ENCODE measurements at places on chromosomes 5 and 9.

DNA sequence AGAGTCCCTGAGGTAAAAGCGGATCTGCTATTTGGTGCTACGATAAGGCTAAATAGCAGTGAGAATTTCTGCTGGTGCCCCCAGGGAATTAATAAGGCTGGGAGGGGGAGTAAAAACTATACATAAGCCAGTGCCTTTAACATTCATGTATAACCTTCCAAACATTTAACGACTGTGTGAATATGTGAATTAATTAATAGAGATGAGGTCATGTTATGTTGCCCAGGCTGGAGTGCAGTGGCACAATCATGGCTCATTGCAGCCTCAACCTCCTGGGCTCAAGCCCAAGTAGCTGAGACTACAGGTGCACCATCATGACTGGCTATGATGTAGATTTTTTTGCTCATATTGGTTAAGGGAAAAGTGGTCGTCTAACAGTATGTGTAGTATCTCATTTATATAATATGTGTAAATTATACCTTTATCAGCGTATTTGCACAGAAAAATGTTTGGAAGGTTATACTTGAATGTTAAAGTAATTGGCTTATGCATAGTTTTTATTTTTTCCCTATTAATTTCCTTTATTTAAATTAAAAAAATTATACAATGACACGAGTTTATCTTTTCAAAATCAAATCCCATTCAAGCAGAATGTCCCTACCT is 64.6 kb downstream of the EHMT1 start:
- no peaks in the 10 kb centered on the region for H3K27me3 ChIP-seq
- peaks cover 30% of the 10 kb centered on the region for H3K4me1 ChIP-seq
- no peak overlapping the region for H3K4me3 ChIP-seq
- H3K36me3 ChIP-seq = peaks cover 9% of the 10 kb centered on the region
- H3K27ac ChIP-seq = no peak overlapping the region

GRCh38 chr9:138052635-138053320 is 175.2 kb downstream of the CACNA1B start:
- DNase-seq = no peak
- no peaks in the 10 kb centered on the region for H3K4me1 ChIP-seq
- H3K4me3 ChIP-seq = no peak overlapping the region
- no peak overlapping the region for H3K27ac ChIP-seq
- H3K36me3 ChIP-seq = no peaks in the 10 kb centered on the region

DNA sequence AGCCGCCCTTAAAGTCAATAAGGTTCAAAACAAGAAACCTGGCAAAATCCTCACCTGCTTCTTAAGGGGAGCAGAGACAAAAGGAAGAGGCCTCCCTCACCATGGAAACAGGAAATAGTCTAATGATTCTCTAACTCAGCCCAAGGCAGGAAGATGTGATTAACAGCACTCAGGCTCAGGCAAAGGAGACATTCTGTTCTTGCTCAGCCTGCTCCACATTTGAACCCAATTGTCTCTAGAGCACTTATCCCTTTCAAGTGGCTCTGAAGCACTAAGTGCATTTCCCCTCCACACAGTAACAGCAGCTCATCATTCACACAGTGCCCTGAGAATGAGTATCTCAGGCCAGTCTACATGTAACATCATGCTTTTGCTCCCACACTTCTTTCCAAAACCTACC is 72.3 kb downstream of the NIPSNAP3B start:
- no peak overlapping the region for H3K4me3 ChIP-seq
- no peak overlapping the region for H3K27ac ChIP-seq
- no peaks in the 10 kb centered on the region for H3K27me3 ChIP-seq
- H3K36me3 ChIP-seq = peaks cover 5% of the 10 kb centered on the region
- DNase-seq = no peak

- no peak for DNase-seq
- H3K4me3 ChIP-seq = no peak overlapping the region
- H3K27ac ChIP-seq = no peak overlapping the region
- H3K4me1 ChIP-seq = peaks cover 31% of the 10 kb centered on the region
- H3K27me3 ChIP-seq = no peaks in the 10 kb centered on the region
Measured at GRCh38 chr9:660227-660626, 181.3 kb upstream of the DMRT1 start.

DNA sequence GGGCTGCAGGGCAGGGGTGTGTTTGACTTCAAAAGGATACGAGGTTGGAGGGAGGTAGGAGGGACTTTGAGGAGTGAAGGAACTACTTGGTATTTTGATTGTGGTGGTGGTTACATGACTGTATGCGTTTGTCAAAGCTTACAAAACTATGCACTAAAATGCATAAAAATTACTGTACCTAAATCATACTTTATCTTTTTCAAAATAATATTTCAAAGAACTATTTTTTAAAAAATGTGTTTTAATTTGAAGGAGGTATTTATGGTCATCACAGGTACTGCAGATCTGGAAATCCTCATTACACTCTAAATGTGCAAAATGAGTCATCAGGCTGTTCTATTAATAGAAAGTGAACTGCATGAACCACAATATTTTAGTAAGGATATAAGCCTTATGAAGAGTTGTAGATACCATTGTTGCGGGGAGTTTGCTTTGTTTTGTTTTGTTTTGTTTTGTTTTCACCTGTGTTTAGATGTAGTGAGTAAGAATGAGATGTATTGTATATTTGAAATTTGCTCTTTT is 116.9 kb downstream of the ARRDC3 start:
- peaks cover 17% of the 10 kb centered on the region for H3K4me1 ChIP-seq
- no peak overlapping the region for H3K27ac ChIP-seq
- H3K4me3 ChIP-seq = no peak overlapping the region
- no peaks in the 10 kb centered on the region for H3K27me3 ChIP-seq
- no peaks in the 10 kb centered on the region for H3K36me3 ChIP-seq
- no peak for DNase-seq

DNA sequence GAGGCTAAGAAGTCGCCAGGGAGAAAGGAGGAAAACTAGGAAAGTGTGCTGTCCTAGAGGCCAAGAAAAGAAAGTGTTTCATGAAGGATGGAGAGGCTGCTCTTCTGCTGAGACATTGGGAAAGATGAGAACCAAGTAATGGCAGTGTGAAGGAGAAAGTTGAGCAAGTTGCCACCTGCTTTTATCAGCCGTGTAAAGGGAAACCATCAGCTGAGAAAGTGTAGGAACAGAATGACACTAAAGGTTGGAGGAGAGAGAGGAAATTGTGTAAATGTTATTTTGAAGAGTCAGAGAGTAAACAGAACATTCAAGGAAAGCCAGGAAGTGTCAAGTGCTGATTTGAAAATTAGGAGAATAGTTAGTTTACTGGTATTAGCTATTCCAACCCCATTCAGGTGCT is 125.0 kb downstream of the CEMIP2 start:
- no peak overlapping the region for H3K4me3 ChIP-seq
- H3K4me1 ChIP-seq = peaks cover 22% of the 10 kb centered on the region

DNA sequence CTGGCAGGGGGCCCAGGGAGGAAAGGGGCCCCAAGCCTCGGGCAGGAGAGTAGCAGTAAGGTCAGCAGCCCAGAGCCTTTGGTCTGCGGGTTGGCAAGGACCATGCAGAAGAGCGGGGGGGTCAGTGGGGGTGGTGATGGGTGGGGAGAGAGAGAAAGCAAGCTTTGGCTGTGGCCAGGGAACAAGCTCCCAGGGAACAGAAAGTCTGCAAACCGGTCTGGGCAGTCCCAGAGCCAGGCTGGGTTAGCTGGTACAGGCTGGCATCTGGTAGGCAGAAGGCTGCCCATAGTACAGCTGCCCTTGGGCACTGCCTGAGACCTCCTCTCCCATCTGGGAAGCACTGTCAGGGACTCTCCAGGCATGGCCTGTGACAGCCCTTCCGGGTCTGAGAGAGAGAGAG is 10.5 kb upstream of the EPB41L4B start:
- no peak overlapping the region for H3K4me3 ChIP-seq
- DNase-seq = no peak
- no peaks in the 10 kb centered on the region for H3K4me1 ChIP-seq
- H3K27ac ChIP-seq = no peak overlapping the region
- H3K36me3 ChIP-seq = no peaks in the 10 kb centered on the region

DNA sequence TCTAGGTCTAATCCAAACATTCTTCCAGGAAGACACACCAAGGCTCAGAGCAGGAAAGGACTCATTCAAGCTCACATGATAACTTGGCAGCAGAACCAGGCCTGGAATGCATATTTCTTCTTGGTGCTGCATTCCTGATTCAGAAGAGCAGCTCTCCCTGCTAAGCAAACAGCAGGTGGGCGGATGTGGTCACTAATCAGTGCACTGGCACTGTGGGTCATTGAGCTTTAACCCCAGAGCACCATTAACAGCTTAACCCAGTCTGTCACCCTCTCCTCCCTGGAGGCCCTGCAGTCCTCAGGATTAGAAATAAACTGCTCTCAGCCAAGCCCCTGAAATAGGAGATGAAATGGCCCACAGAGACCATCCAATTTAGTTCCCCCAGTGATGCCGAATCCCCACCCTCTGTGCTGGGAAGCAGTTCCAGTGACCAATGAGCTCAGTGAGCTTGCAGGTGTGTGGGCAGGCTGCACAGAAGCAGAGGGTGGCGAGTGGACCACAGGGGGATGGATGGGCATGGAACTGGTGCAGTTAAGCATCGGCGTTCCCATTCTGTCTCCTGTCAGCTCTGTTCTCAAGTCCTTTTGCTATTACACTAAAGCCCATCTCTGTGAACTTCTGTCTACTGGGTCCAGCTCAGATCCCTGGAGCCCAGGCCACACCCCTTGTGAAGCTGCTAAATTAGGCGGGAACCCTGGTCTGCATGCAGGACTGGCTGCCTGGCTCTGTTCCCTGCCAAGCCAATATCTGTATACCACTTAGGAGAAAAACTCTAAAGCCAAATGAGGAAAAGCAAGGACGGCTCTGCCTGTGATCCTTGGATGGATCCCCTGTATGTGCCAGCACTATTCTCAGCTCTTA is 16.6 kb upstream of the MEGF9 start:
- no peaks in the 10 kb centered on the region for H3K4me1 ChIP-seq
- no peak overlapping the region for H3K27ac ChIP-seq
- H3K4me3 ChIP-seq = no peak overlapping the region
- no peaks in the 10 kb centered on the region for H3K27me3 ChIP-seq
- H3K36me3 ChIP-seq = no peaks in the 10 kb centered on the region
- no peak for DNase-seq

- H3K27me3 ChIP-seq = no peaks in the 10 kb centered on the region
- DNase-seq = no peak
- no peak overlapping the region for H3K4me3 ChIP-seq
- peaks cover 24% of the 10 kb centered on the region for H3K4me1 ChIP-seq
- H3K27ac ChIP-seq = peak overlapping the region; percentile 33
Measured at GRCh38 chr5:134440201-134440755, 28.6 kb upstream of the CDKN2AIPNL start.

DNA sequence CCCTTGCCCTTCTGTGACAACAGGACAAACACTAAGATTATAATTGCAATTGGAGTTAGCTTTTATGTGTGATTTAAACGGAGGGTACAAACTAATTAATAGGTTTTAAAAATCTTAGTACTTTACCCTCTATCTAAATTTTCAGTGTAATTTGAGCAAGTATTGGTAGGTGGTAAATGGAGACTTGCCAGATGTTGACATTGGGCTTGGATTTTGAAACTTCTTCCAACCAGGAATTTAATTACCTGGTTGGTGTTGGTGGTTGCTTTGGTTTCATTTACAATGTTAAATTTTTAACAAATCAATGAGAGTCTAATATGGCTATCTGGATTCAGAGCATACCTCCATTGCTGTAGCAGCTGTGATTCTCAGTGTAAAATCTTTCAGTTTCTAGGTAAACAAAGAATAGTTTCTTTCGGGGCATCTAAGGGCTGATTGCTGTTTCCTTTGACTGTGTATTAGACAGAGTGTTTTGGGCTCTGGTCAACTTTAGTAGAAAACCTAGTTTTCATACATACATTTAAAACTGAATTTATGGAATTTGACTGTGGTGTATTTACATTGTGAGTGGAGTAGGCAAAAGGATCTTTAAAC is 1.9 kb downstream of the DAPK1 start:
- no peaks in the 10 kb centered on the region for H3K36me3 ChIP-seq
- H3K27ac ChIP-seq = no peak overlapping the region
- peaks cover 44% of the 10 kb centered on the region for H3K4me1 ChIP-seq
- H3K27me3 ChIP-seq = peaks cover 39% of the 10 kb centered on the region

DNA sequence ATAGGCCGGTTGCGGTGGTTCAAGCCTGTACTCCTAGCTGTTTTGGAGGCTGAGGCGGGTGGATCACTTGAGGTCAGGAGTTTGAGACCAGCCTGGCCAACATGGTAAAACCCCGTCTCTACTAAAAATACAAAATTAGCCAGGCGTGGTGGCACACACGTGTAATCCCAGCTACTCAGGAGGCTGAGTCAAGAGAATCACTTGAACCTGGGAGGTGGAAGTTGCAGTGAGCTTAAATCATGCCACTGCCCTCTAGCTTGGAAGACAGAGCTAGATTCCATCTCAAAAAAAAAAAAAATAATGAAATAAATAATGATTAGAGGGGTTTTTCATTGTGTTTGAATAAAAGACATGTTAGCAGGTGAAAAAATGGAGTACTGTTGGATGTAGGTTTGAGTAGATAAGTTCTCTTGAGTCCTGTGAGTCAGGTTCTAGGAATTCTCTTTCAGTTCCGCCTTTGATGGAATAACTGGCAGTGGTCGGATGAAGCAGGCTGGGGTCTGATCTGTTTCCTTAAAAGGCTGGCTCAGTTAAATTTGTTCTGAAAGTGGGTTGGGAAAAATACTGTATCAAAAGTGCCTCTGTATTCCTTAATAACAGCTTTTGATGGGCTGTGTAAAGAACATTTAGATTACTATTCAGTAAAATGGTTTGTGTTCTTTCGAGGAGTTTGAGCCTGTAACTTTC is 73.2 kb downstream of the AOPEP start:
- peaks cover 25% of the 10 kb centered on the region for H3K36me3 ChIP-seq
- H3K4me1 ChIP-seq = peaks cover 30% of the 10 kb centered on the region
- no peaks in the 10 kb centered on the region for H3K27me3 ChIP-seq

GRCh38 chr5:39020458-39020857 is 53.7 kb downstream of the RICTOR start:
- no peak overlapping the region for H3K4me3 ChIP-seq
- H3K36me3 ChIP-seq = peaks cover 24% of the 10 kb centered on the region
- no peaks in the 10 kb centered on the region for H3K27me3 ChIP-seq
- DNase-seq = no peak
- no peak overlapping the region for H3K27ac ChIP-seq

GRCh38 chr5:180103487-180104167 is 32.1 kb upstream of the RNF130 start:
- no peak overlapping the region for H3K27ac ChIP-seq
- peaks cover 7% of the 10 kb centered on the region for H3K27me3 ChIP-seq
- peaks cover 4% of the 10 kb centered on the region for H3K36me3 ChIP-seq
- DNase-seq = no peak

GRCh38 chr9:37876376-37876775 is 27.6 kb downstream of the SLC25A51 start:
- peaks cover 22% of the 10 kb centered on the region for H3K36me3 ChIP-seq
- no peak overlapping the region for H3K4me3 ChIP-seq

DNA sequence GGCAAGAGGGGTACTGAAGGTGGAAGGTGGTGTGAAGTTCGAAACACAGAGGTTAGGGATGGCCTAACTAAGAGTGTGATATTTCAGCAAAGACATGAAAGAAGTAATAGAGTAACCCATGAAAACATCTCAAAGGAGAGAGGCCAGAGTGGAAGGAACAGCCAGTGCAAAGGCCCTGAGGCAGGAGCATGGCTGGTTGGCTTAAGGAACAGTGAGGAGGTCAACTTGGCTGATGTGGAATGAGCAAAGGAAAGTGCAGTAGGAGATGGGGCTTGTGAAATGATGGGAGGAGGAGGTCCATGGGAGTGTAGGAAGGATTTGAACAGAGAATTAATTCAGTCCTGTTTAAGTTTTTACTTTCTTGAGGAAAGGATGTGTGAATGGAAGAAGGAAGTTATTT is 178.3 kb upstream of the ZNF608 start:
- H3K36me3 ChIP-seq = no peaks in the 10 kb centered on the region
- no peaks in the 10 kb centered on the region for H3K27me3 ChIP-seq
- H3K4me3 ChIP-seq = no peak overlapping the region
- no peak for DNase-seq
- H3K4me1 ChIP-seq = no peaks in the 10 kb centered on the region

Data from activated naive CD8-positive, alpha-beta T cell treated with anti-CD3 and anti-CD28 coated beads, Interleukin-2, amount 50 U/mL, for 24 hours (primary cell).